Suppressor macrophage treated with lipopolysaccharide for 1 hour (primary cell): ENCODE measurements at places on chromosomes 16 and 17.

DNA sequence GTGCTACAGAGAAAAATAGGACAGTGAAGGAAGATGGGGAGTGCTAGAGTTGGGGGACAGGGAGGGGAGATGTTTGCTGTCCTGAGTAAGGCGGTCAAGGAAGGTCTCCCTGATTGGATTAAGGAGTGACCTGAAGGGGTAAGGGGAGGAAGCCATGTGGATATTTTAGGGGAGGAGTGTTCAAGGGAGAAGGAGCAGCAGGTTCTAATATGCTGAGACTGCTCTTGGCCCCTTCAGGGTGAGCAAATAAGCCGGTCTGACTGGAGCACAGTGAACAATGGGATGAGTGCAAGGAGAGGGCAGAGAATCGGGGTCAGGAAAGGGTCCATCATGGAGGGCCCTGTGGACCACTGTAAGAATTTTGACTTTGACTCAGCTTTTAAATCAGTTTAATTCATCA is 188.8 kb downstream of the IRX3 start:
- no peak for DNase-seq

DNA sequence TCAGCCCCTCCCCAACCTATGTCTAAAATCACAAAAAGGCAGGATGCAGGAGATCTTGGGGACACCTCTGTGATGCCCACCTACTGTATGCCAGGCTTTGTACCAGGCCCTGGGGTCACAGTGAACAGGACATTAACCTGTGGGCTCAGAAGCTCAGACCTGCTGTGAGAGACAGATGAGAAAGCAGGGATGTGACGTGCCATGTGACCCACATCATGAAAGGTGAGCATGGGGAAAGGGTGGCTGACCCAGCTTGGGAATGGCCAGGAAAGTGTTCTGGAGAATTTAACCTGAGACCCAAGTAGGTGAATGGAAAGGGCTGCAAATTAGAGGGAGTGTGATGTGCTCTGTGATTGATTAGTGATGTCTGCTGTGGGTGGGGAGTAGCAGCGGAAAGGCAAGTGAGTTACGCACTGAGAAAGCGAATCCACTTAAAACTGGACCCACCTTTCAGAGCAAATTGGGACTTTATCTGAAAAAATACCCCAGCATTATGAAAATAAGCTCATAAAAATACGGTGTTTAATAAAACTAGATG is 132.2 kb downstream of the IRF8 start:
- no peak for DNase-seq

DNA sequence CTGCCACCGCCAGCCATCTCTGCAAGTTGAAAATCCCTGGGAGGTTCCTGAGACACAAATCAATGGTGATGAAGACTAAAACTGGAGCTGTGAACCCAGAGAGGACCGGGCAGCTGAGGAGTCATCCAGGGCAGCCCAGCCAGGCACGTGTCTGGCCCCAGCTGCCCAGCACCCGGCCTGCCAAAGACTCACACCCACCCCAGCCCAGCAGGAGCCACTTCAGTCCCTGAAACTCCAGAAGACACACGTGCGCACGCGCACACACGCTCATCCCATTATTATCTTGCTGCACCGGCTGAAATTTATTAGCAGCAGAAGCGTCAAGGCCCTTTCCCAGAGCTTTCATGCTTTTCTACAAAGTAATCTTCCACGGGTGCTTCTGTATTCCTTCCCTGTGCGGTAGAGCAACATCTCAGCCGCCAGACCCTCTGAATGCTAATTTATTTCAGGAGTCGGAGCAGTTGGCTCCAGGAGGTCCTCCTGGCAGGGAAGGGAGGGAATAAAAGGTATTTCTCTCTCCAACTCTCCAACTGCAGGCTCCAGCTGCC is 59.8 kb upstream of the RBFOX3 start:
- DNase-seq = no peak

- peak; percentile 54 for DNase-seq
Observed at GRCh38 chr16:30377050-30377811, 2.6 kb downstream of the MYL11 start.

DNA sequence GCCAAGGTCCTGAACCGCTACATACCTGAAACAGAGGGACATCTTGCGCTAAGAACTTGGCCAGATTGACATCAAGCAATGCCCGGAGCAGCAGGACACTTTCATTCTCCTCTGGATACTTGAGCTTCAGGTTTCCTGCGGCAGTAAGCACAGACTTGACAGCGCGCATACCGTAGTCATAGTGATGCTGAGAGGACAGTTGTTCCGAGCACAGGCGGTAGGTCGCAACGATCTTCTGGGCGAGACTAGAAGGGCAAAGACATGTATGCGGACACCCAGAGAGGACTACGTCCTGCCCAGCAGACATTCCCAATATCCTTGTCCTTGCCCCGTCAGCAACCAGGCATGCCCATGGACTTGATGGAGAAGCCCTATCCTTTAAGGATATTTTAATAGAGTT is 112.9 kb downstream of the DNAH3 start:
- DNase-seq = no peak

DNA sequence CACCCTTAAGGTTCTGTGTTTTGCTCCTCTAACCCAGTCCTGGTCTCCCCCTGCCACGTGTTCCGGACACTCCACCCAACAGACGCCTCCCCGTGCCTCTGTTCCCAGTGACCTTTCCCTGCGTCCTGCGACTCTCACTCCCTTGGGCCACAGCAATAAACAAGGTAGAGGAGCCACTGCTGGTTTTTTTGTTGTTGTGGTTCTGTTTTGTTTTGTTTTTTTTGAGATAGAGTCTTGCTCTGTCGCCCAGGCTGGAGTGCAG is 3.7 kb upstream of the NPW start:
- DNase-seq = no peak

GRCh38 chr16:30482366-30482765 is 9.8 kb downstream of the ITGAL start:
- no peak for DNase-seq

DNA sequence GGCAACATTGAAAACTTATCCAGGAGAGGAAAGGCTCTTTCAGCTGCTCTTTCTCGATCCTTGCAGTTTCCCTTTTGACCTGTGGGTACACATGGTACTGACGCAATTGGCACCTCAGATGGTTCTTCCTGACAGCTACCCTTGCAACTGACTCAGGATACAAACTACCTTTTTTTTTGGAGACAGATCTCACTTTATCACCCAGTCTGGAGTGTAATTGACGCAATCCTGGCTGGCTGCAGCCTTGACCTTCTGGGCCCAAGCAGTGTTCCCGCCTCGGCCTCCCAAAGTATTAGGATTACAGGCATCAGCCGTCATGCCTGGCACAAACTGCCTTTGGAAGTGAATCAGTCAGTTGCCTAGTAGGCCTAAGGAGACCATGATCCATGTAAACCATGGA is 607.2 kb downstream of the WWOX start:
- no peak for DNase-seq

GRCh38 chr17:78459696-78460095 is 81.2 kb downstream of the PGS1 start:
- DNase-seq = no peak

DNA sequence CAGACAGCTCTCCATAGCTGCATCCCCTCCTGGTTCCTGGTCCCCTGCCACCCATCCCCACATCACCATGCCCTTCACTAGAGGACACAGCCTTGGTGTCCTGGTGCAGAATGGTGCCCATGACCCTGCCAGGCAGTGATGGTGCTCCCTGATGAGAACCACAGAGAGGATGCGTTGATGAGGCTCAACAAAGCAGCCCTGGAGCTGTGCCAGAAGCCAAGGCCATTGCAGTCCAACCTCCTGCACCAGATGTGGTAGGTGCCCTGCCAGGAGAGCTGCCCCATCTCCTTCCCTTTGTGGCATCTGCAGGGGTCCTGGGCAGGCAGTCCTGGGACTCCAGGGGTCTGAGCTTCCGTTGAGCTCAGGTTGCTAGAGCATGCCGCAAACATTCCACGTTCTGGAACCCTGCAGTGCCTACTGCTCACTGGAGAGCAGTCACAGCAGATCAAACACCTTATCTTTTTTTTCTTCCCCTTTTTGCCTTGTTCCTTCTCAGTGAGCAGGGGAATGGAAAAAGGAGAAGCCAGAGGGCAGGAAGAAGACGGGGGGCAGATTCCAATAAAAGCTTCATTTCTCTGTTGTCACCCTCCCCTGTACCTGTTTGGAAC is 5.3 kb upstream of the EPN3 start:
- no peak for DNase-seq

- DNase-seq = peak; percentile 89
Observed at GRCh38 chr17:45235416-45236281, 14.0 kb downstream of the FMNL1 start.

DNA sequence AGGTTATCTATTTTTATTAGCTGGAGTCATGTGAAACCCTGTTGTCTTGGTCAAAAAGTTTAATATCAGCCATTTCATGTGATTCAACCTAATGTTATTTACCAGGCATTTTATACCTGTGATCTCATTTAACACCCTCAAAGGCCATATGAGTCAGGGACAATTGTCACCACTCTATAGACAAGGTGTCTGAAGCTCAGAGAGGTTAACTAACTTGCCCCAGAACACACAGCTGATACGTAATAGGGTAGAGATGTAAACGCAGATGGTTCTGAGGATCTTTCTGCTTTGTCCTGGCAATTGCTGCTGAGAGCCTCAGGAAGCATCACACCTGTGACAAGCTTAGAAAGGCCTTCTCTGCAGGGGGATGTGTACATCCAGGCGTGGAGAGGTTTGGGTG is 4.9 kb downstream of the CD300A start:
- no peak for DNase-seq

DNA sequence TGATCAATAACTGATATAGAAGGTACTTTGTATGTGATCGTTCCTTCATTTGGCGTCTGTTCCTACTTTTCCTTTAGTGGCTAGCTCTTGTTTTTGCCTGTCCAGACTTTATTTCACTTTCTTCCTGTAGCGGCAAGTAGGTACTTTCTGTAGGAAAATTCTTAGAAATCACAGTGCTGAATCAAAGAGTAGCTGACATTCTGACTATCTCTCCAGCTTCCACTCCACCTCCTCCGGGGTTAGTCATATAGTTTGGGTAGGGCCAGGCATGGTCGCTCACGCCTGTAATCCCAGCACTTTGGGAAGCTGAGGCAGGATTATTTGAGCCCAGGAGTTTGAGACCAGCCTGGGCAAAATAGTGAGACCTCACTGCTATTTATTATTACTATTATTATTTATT is 29.9 kb upstream of the PAFAH1B1 start:
- no peak for DNase-seq

GRCh38 chr17:80892019-80892855 is 99.4 kb upstream of the CHMP6 start:
- DNase-seq = peak; percentile 95

- DNase-seq = no peak
Observed at GRCh38 chr17:72838581-72838980, 253.9 kb downstream of the SLC39A11 start.

GRCh38 chr16:4623593-4623992 is 1.0 kb upstream of the MGRN1 start:
- peak; percentile 53 for DNase-seq

- DNase-seq = peak; percentile 73
Observed at GRCh38 chr17:59332749-59333377, 1.4 kb downstream of the YPEL2 start.

- DNase-seq = no peak
Observed at GRCh38 chr16:56341656-56342399, 83.5 kb downstream of the AMFR start.

- no peak for DNase-seq
Observed at GRCh38 chr16:1465567-1465915, 9.3 kb downstream of the CLCN7 start.

GRCh38 chr17:77087650-77088454 is 52.9 kb upstream of the SEC14L1 start:
- DNase-seq = no peak

DNA sequence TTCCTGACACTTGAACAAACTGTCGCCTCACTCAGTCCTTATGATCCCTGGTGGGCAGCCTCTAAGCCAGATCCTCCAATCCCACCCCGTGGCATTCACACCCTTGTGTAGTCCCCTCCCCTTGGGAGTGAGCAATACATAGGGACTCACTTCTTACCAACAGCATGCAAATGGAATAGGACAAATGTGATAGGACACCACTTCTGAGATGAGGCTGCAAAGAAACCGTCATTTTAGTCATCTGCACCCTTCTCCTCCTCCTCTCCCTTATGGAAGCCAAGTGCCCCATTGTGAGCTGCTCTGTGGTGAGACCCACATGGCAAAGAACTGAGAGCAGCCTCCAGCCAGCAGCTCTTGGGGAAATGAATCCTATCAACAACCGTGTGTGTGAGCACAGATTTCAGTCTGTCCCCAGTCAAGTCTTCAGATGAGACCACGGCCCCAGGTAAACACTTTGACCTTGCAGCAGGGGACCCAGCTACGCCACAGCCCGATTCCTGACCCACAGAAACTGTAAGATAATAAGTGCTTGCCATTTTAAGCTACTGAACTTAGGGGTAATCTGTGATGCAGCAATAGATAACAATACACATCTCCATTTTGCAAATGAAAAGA is 46.9 kb downstream of the ZFHX3 start:
- DNase-seq = no peak

GRCh38 chr17:63571632-63572310 is 21.5 kb downstream of the DCAF7 start:
- peak; percentile 28 for DNase-seq

DNA sequence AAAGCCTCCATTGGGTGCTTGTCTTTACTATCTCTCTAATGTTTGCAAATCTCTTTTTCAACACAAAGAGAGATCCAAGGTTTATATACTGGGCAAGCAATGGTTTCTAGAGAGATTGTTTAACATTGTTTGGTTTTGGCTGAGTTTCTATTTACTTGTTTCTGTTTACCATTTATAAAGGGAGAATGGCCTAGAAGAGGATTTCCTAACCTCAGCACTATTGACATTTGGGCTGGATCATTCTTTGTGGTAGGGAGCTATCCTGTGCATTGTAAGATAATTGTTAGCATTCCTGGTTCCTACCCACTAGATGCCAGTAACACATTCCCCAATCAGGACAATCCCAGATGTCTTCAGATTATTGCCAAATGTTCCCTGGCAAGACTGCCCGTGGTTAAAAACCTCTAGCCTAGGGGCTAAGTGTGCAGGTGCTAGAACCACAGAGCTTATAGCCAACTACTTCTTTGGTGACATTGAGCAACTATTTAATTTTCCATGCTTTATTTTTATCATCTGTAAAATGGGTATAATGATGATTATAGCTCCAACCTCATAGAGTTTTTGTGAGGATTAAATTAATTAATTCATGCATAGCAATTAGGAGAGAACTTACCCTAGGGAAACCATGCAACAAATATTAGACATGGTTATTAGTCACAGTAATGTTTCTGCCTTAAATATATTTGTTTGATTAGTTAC is 413.9 kb upstream of the MAF start:
- DNase-seq = no peak

GRCh38 chr17:71022758-71023157 is 853.4 kb downstream of the KCNJ2 start:
- DNase-seq = no peak

GRCh38 chr16:81487301-81487720 is 42.7 kb downstream of the CMIP start:
- DNase-seq = no peak

GRCh38 chr17:79153367-79154130 is 78.9 kb downstream of the ENGASE start:
- DNase-seq = no peak

GRCh38 chr17:28896884-28897768 is at the start of gene FLOT2:
Gene FLOT2 (minus strand): TSS chr17:28897733. CDS start chr17:28897574, 159 bp downstream.
- DNase-seq = peak; percentile 87
